IMR-90 (cell line): ENCODE measurements at places on chromosomes 3 and 15. TPM values are rescaled to one million over a fixed set of nuclear protein-coding genes. Genes with fewer than 3 reads are reported as not detected.

Gene GOLGA6B
- total RNA-seq = not detected in 2 replicates

Gene IQCH
- total RNA-seq = 2.5 and 2.8 TPM in 2 replicates

Gene RBPMS2
- under 0.01 TPM in 1 of 2 replicates, not detected in the other for total RNA-seq

Gene CPN2
- total RNA-seq = not detected in 2 replicates

Gene ZDHHC3
- 57.2 and 57.7 TPM in 2 replicates for total RNA-seq

Gene CASR
- total RNA-seq = not detected in 2 replicates

Gene FBN1
- 283 and 326 TPM in 2 replicates for total RNA-seq

Gene A4GNT
- not detected in 2 replicates for total RNA-seq

Gene ALG1L2
- not detected in 2 replicates for total RNA-seq

Gene EFHB
- total RNA-seq = under 0.01 TPM in 2 replicates

Gene STRA6
- total RNA-seq = not detected in 2 replicates

Gene ADPRH
- under 0.01 TPM in 2 replicates for total RNA-seq

Gene PPM1M
- total RNA-seq = 12.2 and 13.1 TPM in 2 replicates

DNA sequence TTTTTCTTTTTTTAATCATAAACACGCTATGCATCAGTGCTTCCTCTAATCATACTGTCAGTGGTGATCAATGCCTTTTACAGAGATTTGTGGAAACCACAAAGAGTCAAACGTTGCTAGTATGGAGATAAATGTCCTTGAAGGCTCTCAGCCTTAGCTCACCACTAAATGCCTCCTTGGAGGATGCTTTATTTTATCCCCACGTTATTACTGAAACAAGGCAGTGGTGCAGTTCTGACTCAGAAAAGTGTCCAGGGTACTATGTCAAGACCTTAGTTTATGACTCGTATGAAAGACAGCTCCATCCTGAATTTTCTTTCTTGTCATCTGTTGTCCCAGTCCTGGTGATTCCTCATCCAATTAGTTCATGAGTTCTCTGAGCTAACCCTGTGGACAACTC lies 1146.7 kb downstream of the IGSF11 start:
- DNase-seq = peak; percentile 67

GRCh38 chr3:149589332-149589731 lies 68.5 kb downstream of the WWTR1 start:
- peak; percentile 96 for DNase-seq

- no peak for DNase-seq
Measured at GRCh38 chr3:191283400-191283799, 45.8 kb upstream of the CCDC50 start.

DNA sequence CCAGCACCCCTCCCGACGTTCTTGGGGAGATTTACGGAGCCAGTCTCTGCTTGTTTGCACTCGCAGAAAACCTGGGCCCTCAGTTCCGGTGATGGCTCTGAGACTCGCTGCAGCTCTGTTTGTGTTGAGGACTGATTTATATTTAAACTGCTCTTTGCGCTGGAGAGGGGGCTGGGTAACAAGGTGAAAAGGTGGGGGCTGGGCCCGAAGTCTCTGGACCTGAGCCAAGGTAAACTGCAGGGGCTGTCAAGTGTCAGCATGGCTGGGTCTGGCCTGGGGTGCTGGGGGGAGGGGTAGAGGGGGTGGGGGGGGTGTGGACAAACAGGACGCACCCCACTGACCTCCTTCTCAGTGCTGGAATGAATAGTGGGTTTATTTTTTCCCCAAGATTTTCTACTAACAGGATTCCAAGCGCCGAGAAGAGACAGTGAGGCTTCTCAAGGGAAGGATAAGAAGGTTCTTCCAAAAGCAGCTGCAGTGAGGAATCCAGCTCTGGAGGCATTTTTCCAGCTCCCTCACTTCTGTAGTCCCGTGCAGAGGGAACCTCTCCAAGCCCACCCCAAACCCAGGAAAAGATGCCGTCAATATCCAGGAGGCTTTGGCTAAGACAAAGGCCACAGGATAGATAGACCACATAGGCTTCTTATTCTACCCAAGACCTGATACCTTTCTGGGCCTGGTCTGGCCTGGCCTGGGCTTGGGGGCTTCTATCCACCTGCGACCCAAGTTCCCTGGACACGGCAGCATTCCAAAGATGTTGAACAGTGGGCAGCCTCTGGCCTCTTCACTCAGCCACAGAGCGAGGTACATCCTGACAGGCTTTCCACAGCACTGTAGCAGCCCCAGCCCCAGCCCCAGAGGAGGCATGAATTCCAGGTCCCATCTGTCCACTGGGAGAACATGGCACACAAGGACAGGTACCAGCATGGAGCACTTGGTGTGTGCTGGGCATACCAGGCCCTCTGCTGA lies 938 bp upstream of the SLCO2A1 start:
- DNase-seq = no peak

DNA sequence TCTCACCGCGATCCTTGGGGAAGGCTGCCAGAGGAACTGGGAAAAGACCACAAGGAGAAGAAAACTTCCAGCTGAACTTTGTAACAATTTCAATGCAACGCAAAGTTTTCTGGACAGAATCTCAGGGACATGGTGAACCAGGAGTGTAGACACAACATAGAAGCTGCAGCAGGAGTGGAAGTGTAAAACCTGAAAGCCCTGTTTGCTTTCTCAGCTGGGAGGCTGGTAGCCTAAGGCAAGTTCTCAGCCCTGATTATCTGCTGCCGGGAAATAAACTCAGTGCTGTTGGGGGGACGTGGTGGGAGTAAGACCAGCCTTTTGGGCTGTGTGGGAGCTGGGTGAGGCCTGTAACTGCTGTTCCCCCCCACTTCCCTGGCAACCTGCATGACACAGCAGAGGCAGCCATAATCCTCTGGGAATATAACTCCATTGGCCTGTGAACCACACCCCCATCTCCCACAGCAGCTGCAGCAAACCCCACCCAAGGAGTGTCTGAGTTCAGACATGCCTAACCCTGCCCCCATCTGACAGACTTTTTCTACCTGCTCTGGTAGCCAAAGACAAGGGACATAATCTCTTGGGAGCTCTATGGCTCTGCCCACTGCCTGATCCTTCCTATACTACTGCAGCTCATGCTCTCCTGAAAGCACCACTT lies 106.7 kb downstream of the ZNF621 start:
- no peak for DNase-seq

- no peak for DNase-seq
Measured at GRCh38 chr3:115398506-115398905, 224.8 kb upstream of the GAP43 start.

DNA sequence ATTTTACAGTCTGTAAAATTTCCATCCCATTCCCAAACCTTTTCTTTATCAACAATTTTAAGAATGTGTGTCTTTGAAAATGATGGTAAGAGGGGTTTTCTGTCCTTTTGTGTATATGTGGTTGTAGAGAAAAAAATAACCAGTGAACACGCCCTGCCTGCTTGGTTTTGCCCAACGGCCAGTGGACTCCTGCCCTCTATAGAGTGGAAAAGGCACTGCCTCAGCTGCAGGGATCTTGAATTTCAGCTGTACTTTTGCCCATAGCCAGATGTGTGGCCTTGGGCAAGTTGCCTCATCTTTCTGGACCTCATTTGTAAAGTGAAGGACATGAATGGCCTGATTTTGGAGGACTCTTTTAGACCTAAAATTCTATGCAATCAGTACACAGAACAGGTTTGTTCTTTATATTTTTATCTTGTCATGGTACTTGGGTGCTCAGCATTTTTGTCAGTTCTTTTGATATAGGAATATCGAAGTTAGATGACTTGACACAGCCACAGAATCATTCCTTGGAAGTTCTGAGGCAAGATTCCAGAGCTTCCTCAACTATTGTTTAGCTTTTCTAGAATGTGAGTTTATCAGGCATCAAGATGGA lies 81.0 kb downstream of the CLDN11 start:
- peak; percentile 57 for DNase-seq

DNA sequence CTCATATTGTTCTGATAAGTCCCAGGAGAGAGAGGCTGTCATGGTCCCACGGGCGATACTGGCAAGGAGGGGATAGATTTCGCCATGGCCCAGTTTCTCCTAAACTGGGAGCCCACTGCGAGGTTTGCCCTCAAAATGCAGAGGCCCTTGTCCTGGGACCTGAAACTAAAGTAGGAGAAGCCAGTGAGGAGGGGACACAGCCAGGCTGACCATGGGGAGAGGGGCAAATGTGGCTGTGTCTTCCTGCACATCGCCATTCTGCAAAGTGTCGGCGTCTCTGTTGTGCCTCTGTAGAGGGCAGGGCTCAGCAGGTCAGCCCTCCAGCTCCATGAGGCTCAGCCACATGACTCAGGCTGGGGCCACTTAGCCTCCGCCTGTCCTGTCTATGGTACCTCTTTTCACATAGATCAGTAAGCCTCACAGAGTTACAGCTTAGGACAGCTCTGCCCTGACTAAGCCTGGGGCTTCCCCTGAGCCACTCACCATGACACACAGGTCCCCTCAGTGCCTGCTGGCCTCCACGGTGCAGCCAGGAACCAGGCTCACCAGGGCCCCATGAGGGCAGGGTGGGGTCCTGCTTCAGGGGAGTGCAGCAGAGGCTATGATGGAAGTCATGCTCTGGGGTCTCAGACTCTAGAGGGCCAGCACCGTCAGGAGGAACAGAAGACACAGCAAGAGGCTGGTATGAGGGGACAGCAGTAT lies 28.6 kb upstream of the PLXNA1 start:
- DNase-seq = peak; percentile 25

DNA sequence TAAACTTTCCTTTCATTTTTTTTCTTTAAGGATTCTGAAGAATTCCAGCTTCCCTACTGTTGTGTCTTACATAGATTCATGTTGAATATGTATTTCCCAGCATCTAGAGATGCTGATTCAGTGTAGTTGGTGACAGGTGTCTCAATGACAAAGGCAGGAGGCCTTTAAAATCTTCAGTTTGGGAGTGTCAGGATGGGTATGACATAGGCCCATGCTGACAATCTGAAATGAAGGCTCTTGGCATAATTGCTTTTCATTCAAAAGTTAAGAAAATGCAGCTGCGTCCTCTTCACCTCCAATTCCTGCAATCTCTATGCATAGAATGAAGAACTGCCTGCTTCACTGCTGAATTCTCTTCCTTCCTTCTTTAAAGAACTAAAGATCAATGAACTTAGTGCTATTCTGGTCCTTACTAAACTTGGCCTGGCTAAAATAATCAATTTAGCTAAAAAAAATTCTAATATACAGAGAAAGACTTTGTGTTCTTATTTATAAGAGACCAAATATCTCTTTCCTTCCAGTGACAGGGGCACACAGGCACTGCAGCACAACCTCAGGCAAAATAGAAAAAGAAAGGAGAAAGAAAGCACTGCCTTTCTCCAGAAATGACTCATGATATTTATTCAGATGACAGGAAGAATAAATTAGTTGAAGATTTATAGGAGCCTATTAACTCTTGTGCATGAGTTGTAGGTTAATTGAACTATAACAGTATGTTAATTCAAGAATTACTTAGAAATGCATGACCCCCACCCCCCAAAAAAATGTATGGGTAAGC lies 152.6 kb upstream of the GBE1 start:
- no peak for DNase-seq

GRCh38 chr3:114363554-114364202 lies 69.8 kb downstream of the TIGIT start:
- DNase-seq = peak; percentile 87

- DNase-seq = no peak
Measured at GRCh38 chr3:42843713-42844411, 31.8 kb downstream of the CYP8B1 start.

DNA sequence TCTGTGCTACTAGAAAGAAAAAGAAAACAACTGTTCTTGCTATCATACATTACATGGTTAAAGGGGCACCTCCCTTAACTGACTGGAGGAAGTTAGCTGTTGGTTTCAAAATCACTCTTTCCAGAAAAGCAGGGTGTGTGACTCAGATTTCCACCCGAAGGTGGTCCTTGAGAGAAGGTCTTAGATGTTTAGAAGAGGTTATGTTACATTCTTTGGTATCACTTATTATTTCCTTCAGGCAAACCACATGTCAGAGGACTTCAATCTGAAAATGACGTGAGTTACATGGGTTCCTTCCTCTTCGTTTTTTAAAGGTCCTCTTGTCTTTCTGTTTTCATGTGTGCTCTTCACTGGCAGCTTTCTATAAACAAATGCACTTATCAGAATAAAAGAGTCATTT lies 307.9 kb upstream of the CBLB start:
- DNase-seq = peak; percentile 23

GRCh38 chr3:99342383-99342782 lies 296.0 kb upstream of the COL8A1 start:
- no peak for DNase-seq

- DNase-seq = no peak
Measured at GRCh38 chr15:50933341-50933740, 24.9 kb downstream of the AP4E1 start.

GRCh38 chr3:60010781-60011180 lies 961.0 kb upstream of the CFAP20DC start:
- DNase-seq = no peak

GRCh38 chr15:72992841-72993252 lies 59.4 kb upstream of the NEO1 start:
- peak; percentile 12 for DNase-seq
